ENCODE measurements at places on chromosomes 16 and 17. TPM values are rescaled to one million over a fixed set of nuclear protein-coding genes. Genes with fewer than 3 reads are reported as not detected.

Gene KRTAP4-3
- not detected for total RNA-seq

- DNase-seq: no peak
These were observed 3.9 kb downstream of the HNF1B start for GRCh38 chr17:37740915-37741314.

GRCh38 chr16:67278773-67279295, 498 bp upstream of the PLEKHG4 start:
- peak; percentile 17 for DNase-seq

- no peak for DNase-seq
These were observed 47.5 kb upstream of the CCL2 start for GRCh38 chr17:34207572-34207971.

GRCh38 chr16:89711601-89712273, 9.0 kb downstream of the VPS9D1 start:
- no peak for DNase-seq

GRCh38 chr16:12146966-12147365, 170.4 kb downstream of the SNX29 start:
- DNase-seq: no peak

DNA sequence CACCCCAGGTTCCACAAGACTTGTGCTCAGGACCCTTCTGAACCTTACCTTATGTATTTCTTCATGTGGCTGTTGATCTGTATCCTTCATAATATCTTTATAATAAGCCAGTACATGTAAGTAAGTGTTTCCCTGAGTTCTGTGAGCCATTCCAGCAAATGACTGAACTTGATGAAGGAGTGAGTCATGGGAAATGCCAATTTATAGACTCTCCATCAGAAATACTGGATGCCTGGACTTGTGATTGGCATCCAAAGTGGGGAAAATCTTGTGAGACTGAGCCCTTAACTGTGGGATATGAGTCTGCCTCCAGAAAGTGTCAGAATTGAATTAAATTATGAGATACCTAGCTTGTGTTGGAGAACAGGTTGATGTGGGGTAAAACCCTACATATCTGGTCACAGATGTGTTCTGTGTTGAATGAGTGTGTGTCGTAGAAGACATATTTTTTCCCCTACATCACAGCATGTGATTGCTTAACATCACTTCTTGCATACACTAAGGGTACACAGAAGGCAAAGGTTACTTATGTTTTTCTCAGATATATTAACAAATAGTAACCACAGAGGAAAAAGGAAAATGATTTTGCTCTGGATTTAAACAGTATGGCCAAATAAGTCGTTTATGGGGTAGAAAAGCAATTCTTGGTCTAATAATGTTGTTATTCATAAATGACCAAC, 70.2 kb upstream of the NETO2 start:
- DNase-seq: no peak

- DNase-seq: peak; percentile 57
These were observed 59.1 kb downstream of the TIMM22 start for GRCh38 chr17:1055751-1056645.

DNA sequence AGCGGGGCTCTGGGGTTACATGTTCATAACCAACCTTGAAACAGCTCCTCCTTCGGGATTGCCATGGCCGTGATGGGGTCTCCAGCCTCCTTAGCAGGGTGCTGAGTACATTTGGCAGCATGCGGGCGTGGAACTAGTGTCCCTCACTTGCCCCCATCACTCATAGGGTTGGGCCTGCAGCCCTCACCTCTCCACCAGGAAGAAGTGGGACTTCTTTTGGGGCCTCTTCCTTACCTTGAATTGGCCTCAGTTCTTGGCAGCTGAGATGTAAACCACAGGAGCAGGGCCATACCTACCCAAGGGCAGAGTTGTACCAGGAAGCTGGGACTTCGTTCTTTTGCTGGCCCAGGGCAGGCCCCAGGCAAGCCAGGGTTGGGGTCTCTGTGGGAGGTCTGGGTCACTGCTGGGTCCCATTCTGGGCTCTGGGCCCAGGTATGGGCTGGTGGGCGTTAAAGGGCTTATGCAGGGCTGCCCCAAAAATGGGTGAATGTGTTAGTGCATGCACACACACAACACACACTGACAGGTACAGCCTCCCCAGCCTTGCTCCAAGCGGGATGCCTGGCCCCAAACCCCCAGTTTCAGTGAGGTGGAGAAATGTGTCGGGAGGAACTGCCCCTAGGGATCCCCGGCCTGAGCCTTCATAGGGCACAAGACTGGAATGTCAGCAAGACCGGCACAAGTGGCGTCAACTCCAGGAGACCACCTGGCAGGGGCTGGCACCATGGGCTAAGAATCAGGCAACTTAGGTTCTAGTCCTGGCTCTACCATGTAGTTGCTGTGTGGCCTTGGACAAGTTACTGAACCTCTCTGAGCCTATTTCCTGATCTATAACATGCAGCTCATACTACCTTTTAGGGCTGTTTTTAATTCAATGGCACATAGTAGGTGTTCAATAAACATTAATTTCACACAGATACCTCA, 3.9 kb upstream of the KRT15 start:
- peak; percentile 61 for DNase-seq

Gene MYCBPAP
- 4.6 TPM for total RNA-seq

DNA sequence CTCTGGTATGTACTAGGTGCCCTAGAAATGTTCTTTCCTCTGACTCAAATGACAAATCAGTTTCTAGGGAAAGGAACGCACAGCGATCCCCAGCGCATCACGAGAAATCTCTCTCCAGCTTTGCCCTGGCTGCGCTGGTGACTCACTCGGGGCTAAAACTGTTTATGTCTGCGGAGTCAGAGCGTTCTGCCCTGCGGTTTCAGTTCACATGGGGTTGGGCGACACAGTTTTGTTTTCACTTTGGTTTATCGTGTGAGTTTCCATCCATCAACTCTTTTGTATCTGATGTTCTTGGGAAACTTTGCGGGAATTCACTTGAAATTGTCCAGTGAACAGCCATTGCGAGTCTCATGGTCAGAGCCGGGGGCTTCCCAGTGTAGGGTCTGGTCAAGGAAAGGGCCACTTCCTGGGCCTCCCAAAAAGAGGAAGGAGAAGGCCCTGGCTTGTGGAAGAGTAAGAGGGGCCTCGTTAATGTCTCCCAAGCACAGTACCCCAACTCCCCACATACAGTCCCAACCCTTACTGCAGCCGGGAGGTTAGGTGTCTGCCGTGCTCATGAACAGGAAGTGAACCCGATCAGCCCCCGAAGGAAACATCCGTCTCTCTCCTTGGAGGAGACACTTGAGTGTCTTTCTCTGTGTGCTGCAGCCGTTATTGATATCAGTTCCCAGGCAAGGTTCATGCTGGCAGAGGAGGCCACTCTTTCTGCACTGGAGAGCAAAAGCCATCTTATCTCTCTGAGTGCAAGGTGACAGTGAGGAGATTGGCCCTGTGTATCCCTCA, 643.2 kb downstream of the WWOX start:
- DNase-seq: peak; percentile 65

DNA sequence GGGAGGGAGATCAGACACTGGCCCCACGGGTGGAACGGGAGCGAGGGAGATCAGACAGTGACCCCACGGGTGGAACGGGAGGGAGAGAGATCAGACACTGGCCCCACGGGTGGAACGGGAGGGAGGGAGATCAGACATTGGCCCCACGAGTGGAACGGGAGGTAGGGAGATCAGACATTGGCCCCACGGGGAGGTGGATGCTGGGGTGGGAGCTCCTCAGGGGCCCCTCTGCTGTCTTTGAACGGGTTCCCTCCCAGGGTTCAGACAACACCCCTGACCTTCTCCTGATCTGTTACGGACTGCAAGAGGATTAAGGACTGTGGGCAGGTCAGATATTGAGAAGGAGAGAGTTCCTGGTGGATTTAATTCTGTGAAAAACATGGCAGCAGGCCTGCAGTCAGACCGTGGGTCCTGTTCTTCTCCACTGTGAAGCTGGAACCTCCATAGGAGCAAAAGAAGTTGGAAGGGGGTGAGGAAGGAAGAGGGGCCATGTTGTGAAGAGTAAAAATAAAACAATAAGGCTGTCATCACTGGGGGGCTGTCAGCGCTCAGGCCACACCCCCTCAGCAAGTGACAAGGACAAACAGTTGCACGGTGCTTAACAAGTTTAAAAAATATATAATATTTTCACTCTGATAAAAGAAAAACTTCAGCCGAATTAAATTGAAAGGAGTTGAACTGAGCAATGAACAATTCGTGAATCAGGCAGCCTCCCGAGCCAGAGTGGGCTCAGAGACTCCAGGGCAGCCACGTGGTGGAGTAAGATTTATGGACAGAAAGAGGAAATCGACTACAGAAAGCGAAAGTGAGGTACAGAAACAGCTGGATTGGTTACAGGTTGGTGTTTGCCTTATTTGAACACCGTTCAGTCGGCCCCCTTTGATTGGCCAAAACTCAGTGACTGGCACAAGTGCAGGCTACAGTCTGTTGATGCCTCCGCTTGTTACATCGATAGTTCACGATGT, 348.7 kb upstream of the TNRC6C start:
- no peak for DNase-seq

Gene HP
- 27.5 TPM for total RNA-seq

GRCh38 chr16:5018793-5019192, 14.9 kb downstream of the NAGPA start:
- DNase-seq: peak; percentile 13

DNA sequence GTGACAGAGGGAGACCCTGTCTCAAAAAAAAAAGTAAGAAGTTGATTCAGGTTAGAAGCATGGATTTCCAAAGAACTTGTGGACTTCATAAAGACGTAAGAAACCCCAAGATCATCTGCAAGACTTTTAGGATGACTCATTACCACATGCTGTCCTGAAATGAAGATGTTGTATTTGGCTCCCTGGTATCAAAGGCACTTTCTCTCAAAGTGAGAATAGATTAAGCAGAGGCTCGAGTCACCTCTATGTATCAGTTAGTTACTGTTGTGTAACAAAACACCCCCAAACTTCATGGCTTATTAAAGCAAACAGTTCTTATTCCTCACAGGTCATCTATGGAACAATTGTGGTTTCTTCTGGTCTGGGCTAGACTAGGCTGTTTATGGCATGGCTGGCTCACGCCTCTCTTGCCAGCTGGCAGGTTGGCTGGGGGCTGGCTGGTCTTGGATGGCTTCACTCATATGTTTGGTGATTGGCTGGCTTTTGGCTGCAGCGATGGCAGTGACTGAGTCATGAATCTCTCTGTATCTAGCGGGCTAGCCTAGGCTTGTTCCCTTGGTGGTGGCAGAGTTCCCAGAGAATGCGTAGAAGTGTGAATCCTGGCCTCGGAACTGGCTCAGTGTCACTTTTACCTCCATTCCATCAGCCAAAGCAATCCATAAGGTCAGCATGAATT, 60.4 kb upstream of the MSI2 start:
- DNase-seq: no peak

Gene CCL7
- not detected for total RNA-seq

- no peak for DNase-seq
These were observed 614.6 kb upstream of the CDH5 start for GRCh38 chr16:65751622-65752521.

DNA sequence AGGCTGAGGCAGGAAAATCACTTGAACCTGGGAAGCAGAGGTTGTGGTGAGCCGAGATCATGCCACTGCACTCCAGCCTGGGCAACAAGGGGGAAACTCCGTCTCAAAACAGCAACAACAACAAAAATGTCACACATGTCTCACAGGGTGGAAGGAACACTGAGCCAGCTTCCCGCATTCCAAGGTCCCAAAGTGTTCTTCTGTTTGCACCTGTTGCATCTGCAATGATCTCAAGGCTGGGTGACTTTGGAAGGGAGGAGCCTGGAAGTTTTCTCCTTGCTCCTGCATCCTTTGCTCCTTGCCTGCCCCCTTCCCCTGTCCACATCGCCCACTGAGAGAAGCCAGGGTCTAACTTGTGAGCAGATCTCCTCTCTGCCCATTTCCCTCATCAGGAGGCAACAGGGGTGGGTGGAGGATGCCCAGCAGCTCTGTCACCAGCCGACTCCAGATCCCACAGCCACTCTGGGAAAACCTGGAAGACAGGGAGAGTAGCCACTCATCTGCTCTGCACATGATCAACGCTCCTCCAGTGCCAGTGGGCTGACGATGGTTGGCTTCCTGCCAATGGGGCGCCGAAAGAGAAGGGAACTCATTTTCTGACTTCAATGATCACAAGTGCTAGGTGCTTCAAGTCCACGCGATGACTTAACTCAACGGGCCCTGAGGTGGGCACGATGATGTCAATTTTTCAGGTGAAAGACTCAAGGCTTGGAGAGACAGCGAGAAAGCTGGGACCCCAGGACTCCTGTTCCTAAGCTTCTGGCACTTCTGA, 12.6 kb downstream of the CHST6 start:
- no peak for DNase-seq

Gene ZG16
- not detected for total RNA-seq

- no peak for DNase-seq
These were observed 34.7 kb downstream of the VAT1L start for GRCh38 chr16:77823067-77823466.

DNA sequence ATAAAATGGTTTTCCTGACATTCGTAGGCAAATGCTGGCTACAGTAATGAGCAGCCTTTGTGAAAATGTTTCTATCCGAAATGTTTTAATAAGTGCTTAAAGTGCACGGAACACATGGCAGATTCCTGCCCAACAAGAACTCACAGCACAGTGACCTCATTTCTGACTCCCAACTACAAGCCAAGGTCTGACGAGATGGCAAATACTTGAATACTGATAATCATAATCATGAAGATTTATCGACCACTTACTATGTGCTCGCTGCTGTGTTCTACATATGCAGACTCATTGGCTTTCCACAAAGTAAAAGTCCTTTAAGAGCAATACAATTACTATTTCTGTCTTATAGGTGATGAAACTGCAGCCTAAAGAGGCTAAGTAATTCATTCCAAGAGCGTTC, 238.1 kb upstream of the CDH5 start:
- DNase-seq: no peak

DNA sequence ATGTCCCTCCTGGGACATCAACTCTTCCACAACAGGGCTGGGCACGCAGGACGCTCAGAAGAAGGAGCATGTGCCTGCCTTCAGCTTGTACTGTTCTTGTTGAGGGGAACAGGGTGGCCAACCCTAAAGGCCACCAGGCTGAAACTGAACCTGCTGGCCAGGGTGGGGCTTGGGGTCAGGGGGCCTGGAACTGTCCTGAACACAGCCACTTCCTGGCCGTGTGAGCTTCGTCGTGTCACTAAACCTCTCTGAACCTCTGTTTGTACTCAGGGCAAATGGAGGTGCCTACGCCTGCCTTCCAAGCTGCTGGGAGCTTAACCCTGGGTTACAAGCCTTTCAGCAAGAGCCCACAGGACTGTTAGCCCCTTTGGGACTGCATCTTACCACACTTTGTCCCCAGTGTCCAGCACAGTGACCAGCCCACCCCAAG, 6.7 kb downstream of the ARHGAP27 start:
- DNase-seq: no peak

- peak; percentile 94 for DNase-seq
These were observed at the start of the genes LRRC46 and MRPL10 for GRCh38 chr17:47831003-47831933. TSS of gene LRRC46 (plus strand) at chr17:47831670. CDS start at chr17:47831990, 320 bp downstream. TSS of gene MRPL10 (minus strand) at chr17:47831541. CDS start at chr17:47831511, 30 bp downstream.

GRCh38 chr17:17837380-17837821, 615 bp upstream of the SREBF1 start:
- no peak for DNase-seq

DNA sequence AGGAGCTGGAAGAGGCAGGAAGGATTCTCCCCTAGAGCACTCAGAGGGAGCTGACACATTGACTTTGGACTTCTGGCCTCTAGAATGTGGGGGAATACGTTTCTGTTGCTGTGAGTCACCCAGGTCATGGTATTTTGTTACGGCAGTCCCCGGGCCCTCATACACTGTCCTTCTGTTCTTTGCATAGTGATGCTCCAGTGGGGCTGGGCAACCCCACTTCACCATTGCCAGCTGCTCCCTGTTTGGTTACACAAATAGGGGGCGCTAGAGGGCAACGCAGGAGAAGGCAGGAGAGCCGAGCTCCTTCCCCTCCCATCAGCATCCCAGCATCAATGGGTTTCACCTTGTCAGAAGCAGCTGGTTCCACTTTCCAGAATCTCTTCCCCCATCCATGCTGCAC, 257.7 kb upstream of the FOXF1 start:
- DNase-seq: peak; percentile 11

- DNase-seq: no peak
These were observed 20.5 kb downstream of the CDIP1 start for GRCh38 chr16:4517812-4518680.
